Stimulated activated CD8-positive, alpha-beta memory T cell treated with anti-CD3 and anti-CD28 coated beads, Interleukin-7, amount 100 ng/mL, for 1 hour (primary cell): ENCODE measurements at places on chromosomes 12 and 14.

GRCh38 chr12:108531929-108532848, 17.1 kb downstream of the FICD start:
- no peak for DNase-seq

- DNase-seq, result no peak
Measured at GRCh38 chr12:5110345-5110744, 66.7 kb downstream of the KCNA5 start.

DNA sequence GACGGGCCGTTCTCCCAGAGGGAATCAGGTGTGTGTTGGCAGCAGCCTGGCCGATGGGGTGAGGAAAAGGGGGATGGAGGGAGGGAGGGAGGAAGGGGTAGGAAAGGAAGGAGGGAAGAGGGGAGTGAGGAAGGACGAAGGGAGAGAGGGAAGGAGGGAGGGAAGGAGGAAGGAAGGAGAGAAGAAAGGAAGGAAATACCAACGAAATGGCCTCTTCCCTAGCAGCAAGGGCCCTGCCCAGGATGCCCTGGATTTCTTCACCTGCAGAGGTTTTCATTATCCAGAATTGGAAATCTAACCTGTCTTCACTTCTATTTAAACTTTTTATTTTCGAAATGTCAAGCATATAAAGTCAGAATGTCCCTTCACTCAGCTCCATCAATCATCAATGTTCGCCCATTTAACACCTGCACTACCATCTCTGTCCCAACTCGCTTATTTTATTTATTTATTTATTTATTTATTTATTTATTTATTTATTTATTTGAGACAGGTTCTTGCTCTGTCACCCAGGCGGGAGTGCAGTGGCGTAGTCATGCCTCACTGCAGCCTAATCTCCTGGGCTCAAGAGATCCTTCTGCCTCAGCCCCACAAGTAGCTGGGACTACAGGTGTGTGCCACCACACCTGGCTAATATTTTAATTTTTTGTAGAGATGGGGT, 70.7 kb downstream of the ACACB start:
- DNase-seq, result no peak

DNA sequence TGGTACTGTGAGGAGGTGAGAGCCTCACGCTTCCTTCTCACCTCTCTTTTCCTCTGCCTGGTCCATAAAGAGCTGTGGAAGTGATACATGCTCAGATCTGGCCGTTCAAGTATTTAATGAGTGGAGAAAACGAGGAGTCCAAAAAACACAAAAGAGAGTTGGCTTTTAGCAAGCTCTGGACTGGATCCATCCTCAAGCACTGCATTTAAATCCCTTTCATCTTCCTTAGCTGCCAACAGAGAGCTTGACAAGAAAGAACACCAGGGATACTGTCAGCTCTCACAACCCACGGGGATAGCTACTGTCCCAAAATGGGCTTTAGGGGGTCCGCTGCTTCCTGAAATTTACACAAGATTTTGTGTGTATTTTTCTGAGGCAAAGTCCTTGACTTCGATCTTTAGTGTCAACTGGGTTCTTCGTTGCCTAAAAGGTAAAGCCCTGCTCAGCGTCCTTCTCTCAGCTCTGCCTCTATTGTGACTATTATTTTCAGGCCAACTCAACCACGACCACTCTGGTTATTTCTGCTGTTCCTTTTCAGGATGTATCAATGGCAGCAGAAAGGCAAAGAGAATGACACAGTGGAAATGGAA, 120.9 kb downstream of the TMTC1 start:
- no peak for DNase-seq

GRCh38 chr14:102297436-102298170, 7.4 kb downstream of the MOK start:
- DNase-seq, result no peak

DNA sequence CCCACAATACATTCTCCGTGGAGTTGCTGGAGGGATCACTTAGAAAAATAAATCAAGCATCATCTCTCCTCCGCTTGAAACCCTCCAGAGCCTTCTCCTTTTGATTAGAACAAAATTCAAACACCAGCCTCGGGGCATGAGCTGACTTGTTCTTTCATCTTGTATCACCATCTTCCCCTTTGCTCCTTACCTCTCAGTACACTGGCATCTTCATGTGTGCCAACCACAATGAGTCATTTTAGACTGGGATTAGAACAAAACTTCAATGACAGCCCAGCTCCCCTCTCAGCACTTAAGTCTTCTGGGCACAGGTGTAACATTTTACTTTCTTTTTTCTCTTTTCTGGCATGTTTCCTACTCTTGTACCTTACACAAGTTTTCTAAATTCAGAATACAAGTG, 1159.2 kb upstream of the TMEM132C start:
- no peak for DNase-seq

DNA sequence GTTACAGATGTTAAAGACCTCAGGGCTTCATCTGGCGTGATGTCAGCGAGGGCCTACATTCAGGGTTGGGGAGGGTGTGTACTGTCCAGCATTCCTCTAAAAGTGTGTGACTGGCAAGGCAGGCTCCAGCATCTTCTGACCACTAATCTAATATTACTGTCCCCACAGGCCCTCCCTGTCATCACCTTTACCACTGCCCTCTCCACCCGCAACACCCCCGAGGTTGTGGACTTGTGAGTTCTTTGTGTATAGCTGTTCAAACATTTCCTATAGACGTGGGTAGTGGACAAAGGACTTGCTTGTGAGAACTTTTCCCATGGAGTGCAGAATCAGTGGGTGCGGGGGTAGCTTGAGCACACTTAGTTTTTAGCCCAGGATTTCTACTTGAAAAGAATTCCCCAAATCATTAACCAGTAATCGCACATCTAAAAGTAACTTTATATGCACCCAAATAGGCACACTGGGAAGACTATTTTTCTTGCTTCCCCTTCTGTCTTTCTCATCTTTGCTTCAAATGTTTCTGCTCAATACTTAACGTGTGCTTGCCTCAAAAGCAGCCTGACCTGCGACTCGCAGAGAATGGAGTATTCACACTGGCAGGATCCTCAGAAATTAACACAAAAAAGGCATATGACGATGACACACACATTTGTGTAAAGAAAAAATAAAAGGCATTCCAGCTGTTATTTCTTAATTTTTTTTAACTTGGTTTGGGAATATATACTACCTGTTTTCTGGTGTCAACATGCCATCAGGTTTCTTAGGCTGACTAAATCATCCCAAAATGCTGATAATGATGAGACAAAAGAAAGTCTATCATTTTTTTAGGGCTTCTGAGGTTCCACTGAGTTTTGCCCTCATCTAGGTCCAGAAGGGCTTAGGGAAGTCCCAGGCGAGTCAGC, 158.4 kb upstream of the HIF1A start:
- DNase-seq, result no peak

GRCh38 chr14:103801459-103801858, 45.9 kb downstream of the PPP1R13B start:
- no peak for DNase-seq

DNA sequence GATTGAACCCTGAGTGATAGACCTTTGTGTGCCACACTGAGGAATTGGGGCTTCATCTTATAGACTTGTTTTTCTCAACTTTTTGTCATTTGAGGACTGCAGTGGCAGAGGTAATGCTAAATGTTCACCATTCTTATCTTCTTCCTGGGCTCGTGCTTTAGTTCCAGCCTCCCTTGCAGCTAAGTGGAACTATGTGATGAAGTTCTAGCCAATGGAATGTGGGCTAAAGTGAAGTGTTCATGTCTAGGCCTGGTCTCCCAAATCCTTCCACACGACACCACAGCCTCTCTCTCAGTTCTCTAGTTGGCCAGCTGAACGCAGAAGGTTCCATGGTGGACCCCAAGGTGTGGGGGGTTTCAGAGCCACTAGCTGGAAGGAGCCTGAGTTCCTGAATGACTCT, 42.4 kb upstream of the CCDC63 start:
- DNase-seq, result no peak

- DNase-seq, result no peak
Measured at GRCh38 chr14:20855652-20856291, 35.4 kb upstream of the RNASE3 start.

- DNase-seq, result no peak
Measured at GRCh38 chr12:124742111-124742510, 121.6 kb downstream of the SCARB1 start.

DNA sequence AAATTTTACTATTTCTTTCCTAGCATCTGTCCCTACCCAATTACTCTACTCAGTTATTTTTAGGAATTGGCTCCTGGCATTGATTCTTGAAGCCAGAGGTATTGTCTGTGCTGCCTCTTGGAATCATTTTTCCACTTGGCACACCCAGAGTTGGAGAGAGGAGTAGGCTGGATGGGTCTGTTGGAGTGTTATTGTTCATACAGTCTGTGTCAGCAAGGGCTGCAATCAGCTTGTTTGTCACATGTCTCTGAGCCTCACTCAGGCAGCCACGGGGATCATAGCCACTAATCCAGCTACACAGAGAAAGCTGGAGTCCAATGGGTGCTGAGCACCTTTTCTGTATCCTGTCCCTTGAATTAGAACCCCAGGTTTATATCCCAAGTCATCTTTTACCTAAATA, 176.0 kb upstream of the DYRK2 start:
- no peak for DNase-seq

GRCh38 chr14:103819503-103820307, 27.7 kb downstream of the PPP1R13B start:
- no peak for DNase-seq

DNA sequence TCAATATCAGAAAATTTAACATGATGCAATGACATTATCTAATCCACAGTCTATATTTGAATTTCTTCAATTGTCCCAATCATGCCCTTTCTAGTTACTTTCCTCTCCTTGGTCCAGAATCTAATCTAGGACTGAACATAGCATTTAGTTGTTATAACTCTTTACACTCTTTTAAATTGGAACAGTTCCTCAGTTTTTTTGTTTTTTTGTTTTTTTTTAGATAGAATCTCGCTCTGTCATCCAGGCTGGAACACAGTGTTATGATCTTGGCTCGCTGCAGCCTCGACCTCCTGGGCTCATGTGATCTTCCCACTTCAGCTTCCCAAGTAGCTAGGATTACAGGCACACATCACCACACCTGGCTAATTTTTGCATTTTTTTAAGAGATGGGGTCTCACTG, 63.1 kb downstream of the RERG start:
- no peak for DNase-seq

GRCh38 chr12:57524814-57525614, 2.4 kb downstream of the MBD6 start:
- no peak for DNase-seq

GRCh38 chr12:27542628-27543027, 18.6 kb downstream of the PPFIBP1 start:
- DNase-seq, result no peak

- DNase-seq, result no peak
Measured at GRCh38 chr12:10740182-10740581, 17.1 kb upstream of the YBX3 start.

DNA sequence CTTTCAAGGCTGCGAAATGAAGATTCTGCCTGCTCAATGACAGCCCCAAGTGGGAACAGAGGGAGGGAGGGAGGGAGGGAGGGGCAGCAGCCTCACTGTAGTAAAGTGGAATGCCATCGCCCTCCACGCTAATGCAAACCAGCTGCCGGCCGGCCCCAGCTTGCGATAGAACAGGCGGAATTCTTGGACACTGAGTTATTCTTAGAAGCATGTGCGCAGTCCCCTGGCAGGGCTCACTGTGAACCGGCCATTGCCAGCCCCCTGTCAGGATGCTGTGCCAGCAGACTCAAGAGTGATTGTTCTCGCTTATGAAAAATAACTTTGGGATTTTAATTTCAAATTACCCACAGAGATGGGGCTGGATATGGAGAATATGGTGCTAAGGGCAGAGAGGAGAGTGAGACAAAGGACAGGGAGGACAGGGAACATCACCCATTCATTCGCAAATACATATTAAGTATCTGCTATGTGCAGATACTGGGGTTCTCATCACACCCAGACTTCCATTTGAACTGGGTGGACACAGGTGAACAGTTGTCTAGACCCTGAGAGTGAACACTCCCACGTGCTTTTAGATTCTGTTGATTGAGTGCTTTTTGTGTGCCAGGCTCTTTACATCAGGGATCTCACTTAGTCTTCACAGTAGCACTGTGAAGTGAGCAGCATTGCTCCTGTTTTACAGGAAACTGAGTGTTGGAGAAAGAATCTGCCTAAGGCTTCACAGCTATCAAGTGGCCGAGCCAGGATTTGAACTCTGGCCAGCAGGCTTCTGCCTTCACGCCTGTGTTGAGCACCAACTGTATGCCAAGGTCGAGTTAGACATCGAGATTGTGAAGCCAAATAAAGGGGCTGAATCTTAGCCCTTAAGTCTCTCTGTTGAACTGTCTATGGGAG, 192.9 kb downstream of the C12orf75 start:
- no peak for DNase-seq

DNA sequence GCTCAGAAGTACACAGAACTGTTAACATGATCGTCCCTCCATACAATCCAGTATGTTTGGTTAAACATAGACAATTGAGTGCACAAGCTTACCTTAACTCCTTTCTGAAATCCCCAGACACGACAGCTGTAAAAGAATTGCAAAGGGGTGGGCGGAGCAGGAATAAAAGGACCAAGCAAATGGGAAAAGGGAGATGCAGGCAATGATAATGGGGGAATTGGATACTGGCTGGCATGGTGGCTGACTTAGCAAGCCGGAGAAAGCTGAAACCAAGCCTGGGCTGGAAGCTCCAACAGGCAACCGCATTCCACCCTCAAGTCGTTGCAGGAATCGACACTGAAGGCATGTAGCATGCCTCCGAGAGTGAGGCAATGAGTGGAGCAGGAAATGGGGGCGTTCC, 96.8 kb upstream of the TMEM132C start:
- no peak for DNase-seq

DNA sequence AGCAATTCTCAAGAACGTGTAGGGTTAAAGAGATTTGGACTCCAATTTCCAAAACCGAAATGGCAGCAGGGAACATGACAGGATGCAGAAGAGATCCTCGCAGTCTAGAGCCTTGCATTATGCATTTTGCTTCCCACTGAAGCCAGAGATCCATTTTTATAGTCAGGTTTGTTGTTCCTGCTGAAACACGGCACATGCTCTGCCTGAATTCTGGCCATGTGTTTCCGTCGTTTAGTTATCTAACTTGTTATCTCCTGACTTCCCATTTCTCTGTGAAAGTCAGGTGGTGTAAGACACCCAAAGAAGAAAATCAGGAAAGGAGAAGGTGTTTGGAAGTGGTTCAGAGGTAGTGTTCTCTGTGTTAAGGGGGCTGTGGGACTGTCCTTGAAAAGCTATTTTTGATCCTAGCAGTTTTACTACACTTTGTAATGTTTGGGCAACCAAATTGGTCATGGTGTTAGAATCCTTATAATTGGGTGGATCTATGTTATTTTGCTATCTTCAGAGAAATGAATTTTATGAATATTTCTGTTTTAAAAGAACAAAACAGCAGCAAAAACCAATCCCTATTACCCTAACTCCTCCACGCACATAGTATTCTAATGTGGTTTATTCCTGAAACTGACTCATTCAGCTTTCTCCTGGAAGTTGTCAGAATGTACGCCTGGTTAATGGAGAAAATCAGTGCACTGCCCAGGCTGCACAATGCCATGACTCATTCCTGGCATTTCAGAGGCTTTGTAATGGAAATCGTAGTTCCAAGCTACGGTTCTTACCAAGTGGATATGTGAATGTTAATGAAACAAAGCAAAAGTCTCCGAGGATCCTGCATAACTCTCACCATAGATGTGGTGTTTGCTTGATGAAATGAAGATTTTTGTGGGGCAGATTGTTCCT, 110.1 kb downstream of the SAMD4A start:
- DNase-seq, result no peak

GRCh38 chr12:9810671-9811070, 16.6 kb upstream of the KLRF1 start:
- DNase-seq, result no peak

- DNase-seq, result no peak
Measured at GRCh38 chr12:13695781-13696180, 285.6 kb downstream of the GRIN2B start.
